ENCODE measurements at places on chromosomes 2 and 18.
A peak's percentile ranks its signal among the peaks of the same experiment; 100 is the strongest.

DNA sequence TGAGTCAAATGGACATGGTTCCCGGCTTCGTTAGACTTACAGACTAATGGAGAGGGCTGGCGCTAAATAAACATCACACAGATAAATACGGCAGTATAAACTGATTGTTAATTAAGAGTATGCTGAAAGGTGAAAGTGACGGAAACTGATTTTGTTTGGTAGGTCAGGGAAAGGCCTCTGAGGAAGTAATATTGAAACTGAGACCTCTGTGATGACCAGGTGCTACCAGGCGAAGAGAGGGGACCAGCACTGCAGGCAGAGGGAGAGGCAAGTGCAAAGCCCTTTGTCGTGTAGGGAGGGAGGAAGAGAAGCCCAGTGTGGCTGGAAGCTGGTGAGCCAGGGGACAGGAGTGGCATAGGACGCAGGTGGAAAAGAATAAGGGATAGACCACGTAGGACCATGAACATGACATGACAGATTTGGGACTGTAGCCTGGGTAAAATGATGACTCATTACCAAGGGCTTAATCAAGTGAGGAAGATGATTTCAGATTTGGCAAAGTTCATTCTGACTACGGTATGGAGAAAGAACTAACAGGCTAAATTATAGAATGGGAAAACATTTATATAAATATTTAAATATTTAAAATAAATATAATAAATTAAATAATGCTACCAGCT is 433.1 kb downstream of the NCKAP5 start:
- DNase-seq = no peak

DNA sequence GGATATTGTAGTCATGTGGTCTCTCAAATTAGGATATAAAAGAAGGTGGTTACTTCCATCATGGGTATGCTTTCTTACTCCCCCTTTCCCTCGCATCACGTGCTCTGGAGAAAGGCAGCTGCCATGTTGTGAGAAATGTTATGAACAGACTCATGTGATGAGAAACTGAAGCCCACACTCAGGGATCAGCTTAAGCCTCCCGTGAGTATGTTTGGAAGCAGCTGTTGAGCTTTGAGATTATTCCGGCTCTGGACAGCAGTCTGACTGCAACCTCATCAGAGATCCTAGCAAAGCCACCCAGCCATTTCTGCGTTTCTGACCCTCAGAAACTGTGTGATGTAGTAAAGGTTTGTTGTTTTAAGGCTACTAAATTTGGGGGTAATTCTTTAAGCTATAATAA is 700.1 kb downstream of the ADCYAP1 start:
- no peak for DNase-seq

DNA sequence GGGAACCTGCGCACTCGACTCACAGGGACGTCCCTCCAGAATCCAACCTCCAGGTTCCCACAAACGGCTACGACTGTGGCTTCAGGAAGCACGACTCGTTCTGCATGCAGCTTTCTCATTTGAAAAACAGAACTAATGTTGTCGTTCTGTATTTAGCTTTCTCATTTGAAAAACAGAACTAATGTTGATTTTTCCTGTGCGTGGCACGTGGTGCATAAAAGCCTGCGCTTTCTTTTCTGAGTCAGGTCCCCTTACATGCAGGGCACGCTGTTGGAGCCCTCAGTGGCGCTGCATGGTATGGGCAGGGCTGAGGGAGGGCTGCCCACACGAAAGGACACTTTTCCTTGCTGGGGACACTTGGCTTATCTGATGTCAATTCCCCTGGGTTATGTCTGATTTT is 124.3 kb downstream of the TMEM18 start:
- no peak for DNase-seq

DNA sequence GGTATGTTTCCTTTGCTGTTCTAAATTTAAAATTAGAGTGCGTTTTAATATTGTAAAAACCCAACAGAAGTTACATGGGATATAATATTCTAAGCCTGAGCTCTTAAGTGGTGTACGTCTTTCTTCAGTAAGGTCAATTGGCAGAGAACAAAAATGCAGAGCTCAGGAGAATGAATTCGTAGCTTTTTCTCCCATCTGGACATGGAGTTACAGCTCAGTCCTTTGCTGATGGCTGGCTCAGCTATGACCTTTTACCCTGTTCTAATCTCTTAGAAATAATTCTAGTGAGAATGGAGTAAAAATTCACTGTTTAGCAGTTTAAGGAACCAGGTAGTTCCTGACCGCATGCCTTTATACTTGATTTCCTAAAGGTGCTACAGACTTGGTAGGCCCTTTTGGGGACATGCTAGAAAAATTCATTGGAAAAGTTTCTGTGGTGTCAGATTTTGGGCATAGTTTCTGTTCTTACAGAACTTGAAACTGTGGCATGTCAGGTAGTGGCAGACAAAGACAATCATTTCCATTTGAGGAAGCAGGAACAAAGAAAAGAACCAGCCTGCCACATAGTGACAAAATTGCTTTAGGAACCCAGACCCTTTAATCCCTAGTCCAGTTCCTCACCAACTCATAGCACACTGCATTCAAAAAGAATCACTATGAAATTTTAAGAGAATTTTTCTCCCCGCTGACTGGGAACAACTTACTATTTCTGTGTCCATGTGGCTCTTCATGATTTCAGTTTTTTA is 566.8 kb upstream of the ZNF804A start:
- no peak for DNase-seq

DNA sequence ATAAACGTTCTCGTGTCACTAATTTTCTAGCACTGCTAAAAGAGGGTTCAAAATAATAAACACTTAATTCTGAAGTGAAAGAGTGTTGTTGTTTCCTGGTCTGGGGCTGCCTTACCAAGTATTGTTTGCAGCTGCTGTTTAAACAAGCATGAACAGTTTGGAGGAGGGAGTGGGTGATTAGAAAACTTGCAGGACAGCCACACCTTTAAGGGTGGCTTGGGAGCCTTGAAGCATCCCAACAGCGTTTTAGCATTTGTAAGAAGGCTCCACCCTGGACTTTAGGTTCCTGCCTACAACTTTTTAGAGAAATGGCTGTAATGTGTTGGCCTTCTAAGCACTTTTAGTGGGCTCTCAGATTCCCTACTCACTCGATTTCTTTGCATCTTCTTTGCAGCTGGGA is 371.6 kb downstream of the TGIF1 start:
- no peak for DNase-seq

DNA sequence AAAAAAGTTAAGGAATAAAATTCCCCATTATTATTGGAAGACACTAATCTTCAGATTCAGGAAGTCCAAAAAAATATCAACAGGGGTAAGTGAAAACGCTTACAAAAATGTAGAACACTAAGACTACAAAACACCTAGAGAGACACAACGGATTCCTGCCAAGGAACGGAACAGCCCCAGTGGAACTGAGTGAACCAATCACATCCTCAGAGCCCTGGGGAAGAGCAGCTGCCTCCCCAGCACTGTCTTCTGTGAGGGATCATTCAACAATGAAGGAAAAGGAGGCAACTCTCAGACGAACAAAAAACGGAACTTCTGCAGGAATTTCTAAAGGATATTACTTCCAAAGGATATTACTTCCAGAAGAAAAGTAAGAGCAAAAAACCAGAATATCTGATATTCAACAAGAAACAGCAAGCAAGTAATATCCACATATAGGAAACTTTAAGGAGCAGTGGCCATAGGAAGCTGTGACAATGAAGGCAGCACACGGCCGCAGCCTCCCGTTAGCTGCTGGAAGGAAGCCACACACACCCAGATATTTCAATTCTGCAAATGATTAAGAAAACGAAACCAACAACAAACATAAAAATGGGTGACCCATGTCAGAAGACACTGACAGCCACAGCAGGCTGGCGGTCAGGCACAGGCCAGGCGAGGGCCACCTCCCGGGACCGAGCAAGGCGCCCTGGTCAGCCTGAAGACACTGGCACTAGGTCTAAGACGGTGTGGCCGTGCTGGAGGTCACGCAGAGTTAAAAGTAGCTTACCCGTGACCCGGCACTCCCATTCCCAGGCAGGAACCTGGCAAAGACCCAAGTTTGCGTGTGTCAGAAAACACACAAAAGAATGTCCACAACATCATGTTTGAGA is 81.8 kb downstream of the HDAC4 start:
- peak; percentile 43 for DNase-seq

DNA sequence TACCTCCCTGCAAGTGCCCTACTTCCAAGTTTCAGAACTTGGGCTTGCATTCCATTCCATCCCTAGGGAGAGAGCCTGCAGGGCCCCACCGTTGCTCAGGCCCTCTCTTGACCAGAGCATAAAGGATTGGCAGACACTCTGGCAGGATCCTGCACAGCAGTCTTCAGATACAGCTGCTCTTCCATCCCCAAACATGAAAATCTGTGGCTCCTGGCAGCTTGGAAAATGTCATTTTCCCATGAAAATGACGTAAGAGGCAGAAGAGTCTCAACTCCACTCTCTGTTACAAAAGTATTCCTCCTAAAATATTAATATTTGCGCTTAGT is 162.6 kb downstream of the GFPT1 start:
- no peak for DNase-seq

DNA sequence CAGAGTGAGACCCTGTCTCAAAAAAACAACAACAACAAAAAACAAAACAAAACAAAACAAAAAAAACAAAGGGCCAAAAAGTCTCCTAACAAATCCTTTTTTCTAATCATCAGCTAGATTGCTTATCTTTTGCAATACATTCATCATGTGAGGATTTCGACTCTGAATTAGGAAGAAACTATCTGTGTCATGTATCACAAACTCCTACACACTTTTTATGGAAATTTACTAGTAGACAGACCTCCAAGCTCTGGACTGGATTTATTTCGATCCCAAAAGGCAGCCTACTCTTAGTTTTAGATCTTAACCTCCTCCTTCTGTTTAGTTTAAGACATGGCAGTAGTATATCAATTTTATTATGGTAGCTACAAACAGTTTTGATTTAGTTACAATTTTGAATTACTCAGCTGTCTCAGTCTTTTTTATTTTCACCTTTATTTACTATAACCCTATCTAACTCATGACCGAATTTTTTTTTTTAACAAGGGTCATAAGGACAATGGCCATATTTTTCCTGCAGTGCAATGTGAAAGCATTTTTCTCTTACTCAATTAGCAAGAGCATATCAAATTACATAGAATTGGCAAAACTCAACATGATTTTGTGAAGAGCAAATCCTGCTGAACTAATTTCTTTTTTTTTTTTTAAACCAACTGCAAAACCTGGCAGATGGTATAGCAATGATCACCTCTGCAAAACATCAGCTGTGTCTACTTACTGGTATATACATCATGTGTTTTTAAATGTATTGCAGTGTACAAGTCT is 10.7 kb upstream of the CCDC88A start:
- DNase-seq = no peak

- DNase-seq = no peak
Measured at GRCh38 chr2:112805542-112805941, 21.2 kb upstream of the IL1A start.

All from activated naive CD4-positive, alpha-beta T cell treated with anti-CD3 and anti-CD28 coated beads, Interleukin-2, amount 10 ng/mL, durations not matched to agents 7 days and 5 days (primary cell).